Suprapubic skin (tissue), 4 donors: ENCODE measurements at places on chromosomes 12 and 14.
A peak's percentile ranks its signal among the peaks of the same experiment; 100 is the strongest.

- no peak for DNase-seq
Observed at GRCh38 chr12:15716581-15716980, 72.6 kb downstream of the EPS8 start.

DNA sequence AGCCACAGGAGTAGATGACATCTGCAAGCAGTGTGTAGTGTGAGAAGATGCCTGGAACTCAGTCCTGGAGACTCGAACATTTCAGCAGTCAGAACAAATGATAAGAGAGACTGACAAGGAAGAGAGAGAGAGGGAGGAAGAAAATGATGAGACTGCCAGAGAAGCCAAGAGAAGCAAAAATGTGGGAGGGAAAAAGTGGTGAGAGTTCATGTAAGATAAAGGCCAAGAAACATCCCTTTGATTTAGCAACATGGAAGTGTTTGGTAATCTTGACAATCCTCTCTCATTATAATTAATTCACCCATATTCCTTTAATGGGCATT, 42.6 kb downstream of the LIMA1 start:
- no peak for DNase-seq

DNA sequence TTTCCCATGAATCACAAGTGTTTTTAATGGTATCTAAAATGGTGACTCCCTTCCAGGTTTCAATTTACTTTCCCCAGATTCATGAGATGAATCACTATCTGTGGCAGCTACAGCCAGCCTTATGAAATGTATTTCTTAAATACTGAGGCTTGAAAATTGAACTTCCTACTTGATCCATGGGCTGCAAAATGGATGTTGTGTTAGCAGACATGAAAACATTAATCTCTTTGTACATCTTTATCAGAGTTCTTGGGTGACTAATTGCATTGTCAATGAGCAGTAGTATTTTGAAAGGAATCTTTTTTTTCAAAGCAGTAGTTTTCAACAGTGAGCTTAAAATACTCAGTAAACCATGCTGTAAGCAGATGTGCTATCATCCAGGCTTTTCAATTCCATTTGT, 250.8 kb downstream of the SLC6A15 start:
- no peak for DNase-seq

DNA sequence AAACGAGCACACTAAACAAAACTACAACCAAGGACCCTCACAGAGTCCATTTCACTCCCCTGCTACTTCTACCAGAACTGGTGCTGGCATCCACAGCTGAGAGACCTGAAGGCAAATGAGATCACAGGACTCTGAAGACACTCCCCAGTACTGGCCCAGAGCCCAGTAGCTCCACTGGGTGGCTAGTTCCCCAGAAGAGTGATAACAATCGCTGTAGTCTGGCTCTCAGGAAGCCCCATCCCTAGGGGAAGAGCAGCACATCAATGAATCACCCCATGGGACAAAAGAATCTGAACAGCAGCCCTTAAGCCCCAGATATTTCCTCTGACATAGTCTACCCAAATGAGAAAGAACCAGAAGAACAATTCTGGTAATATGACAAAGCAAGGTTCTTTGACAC, 190.7 kb upstream of the BMP4 start:
- no peak for DNase-seq

DNA sequence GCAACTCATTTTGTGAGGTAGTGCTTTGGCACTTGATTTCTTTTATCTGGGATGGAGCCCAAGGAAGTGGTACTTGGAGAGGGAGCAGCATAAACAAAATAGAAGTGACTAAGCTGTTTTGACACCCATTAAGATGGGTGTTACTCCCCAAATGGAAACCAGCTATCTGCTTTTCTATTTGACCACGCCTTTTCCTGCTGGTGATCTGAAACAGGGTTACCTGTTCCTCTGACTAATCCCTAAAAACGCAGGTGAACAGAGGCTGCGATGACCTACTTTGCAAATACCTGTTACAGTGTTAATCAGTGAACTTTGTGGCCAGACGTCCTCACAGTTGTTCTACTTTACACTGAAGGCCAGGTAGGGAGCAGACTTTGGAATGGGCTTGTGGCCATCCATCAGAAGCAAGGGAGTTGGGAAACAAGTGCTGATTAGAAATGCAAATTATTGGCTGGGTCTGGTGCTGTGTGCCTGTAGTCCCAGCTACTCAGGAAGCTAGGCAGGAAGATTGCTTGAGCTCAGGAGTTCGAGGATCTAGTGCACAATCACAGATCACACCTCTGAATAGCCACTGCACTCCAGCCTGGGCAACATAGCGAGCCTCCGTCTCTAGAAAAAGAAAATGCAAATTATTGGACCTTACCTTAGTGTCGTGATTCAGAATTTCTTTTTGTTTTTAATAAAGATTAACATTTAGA, 58.3 kb upstream of the HECTD1 start:
- DNase-seq, result no peak

DNA sequence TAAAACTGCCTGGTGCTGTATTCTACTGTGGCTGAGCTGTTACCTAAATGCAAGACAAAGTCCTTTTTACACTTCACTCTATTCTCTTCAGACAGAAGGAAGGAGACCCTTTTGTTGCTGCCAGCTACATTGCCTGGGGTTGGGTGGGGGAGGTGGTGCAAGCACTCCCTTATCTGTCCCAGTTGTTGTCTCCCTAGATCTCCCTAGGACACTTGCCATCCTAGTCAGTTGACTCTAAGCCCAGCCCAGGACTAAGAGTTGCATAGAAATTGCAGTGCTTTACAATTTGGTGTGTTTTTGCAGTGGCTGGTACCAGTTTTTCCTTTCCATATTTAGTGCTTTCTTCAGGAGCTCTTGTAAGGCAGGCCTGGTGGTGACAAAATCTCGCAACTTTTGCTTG, 35.1 kb downstream of the SCYL2 start:
- no peak for DNase-seq

- peak; percentile 78 for DNase-seq
Observed at GRCh38 chr12:29148911-29149690, at the start of gene FAR2. FAR2 (plus strand) TSS chr12:29149278; CDS start chr12:29270450, 121,172 bp downstream.

DNA sequence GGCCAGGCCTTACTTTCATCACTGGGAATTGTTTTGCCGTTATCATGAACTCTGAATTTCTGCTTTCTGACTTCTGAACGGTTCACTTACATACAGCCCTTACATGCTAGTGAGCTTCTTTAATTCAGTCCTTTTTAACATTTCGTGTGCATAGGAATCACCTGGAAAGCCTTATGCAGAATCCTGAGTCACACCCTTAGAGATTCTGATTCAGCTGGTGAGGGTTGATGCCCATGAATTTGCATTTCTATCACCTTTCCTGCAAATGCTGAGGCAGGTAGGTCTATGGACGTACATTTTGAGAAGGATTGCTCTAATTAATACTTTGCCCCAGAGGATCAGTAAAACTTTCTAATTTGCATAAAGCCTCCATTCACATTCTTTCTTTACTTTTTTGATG, 44.0 kb downstream of the PPHLN1 start:
- DNase-seq, result no peak

GRCh38 chr14:23605931-23606585, 27.5 kb upstream of the JPH4 start:
- DNase-seq, result no peak

DNA sequence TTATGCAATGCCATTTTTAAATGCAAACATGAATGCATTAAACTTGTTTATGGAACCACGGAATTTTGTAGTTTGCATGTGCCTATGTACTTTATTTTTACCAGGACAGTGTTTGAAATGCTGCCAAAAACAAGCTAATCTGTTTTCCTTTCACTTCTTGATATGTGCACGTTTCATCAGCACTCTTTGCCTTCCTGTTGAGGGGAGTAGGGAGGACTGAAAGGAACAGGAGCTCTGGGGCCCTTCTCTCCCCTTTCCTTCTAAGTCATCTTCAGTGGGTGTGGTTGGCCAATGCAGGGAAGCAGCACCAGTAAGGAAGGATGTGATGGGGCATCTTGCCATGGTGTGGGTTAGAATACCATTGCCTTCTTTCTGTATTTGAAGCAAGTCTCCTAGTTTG, 12.1 kb upstream of the PPP4R4 start:
- DNase-seq, result no peak

DNA sequence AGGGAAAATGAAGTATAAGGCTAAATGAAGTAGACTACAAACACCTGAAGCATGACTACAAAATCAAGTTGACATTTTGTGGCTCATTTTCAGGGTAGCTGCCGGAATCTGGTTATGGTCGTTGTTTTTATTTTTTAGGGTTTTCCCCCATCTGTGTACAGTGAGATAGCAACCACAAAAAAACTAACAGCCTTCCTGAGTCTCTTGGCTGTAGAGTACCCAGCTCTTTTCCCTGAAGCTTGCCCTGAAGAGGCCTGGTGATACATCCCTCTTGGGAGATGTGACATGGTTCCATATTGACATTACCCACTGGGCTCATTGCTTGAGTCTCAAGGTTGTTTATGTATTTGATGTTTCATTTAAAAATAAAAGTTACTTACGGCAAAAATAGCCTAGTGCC, 424.0 kb downstream of the ZFP36L1 start:
- no peak for DNase-seq

DNA sequence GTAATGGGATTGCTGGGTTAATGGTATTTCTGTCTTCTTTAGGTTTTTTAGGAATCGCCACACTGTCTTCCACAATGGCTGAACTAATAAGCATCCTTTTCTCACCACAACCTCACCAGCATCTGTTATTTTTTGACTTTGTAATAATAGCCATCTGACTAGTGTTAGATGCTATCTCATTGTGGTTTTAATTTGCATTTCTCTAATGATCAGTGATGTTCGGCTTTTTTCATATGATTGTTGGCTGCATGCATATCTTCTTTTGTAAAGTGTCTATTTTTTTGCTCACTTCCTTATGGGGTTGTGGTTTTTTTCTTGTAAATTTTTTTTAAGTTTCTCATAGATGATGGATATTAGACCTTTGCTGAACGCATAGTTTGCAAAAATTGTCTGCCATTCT, 377.9 kb downstream of the GALC start:
- no peak for DNase-seq

DNA sequence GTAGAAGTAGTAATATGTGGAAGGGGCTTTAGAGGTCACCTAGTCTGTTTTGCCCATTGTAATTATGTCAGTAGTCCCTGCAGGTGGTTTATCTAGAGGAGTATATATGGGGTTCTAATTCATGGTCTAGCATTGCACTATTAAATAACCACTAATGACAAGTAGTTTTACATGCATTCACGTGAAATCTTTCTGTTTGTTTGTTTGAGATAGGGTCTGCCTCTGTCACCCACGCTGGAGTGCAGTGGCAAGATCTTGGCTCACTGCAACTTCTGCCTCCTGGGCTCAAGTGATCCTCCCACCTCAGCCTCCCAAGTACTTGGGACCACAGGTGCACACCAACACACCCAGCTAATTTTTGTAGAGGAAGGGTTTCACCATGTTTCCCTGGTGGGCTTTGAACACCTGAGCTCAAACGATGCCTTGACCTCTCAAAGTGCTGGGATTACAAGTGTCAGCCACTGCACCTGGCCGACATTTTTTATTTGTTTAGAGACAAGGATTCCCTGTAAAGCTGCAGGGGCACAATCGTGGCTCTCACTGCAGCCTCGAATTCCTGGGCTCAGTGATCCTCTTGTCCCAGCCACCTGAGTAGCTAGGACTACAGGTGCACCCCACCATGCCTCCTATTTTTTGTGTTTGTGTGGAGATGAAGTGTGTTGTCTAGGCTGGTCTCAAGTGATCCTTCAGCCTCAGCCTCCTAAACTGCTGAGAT, 12.0 kb upstream of the PSEN1 start:
- no peak for DNase-seq

GRCh38 chr14:35123388-35123703, 994 bp downstream of the PRORP start:
- DNase-seq, result no peak

DNA sequence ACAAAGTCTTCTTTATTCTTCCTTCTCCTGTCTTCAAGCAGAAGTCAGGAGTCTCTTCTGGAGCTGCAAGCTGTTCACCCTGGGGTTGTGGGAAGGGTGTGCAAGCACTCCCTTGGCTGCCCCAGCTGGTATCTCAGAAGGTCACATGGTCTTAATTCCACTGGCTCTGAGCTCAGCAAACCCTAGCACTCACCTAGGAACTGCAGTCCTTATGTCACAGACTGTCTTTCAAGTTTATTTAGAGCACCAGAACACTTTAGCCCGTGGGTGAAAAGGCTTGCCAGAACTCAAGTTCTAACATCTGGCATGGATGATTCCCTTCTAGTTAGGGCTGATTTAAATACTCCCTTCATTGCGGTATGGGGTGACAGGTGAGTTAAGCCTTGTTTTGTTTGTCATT, 379.0 kb downstream of the CCER1 start:
- DNase-seq, result no peak

GRCh38 chr12:100279159-100279558, 12.2 kb downstream of the SCYL2 start:
- DNase-seq, result no peak

DNA sequence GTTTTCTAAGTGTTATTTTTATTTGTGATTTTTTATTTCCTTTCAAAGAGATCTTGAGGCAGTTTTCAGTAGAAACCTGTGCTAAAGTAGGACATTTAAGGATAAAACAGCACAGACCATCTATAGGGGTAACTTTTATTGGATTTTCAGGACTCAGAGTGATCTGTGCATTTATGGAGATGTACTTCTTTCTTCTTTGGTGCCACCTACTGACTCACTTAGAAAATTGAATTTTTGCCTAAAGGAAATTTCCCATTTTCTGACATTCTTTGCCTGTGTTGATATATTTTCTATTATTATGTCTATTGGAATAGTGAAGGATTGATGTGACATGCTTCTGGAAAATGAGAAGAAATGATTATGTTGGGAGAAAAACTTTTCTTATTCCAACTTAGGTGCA, 113.0 kb downstream of the UNC79 start:
- no peak for DNase-seq

DNA sequence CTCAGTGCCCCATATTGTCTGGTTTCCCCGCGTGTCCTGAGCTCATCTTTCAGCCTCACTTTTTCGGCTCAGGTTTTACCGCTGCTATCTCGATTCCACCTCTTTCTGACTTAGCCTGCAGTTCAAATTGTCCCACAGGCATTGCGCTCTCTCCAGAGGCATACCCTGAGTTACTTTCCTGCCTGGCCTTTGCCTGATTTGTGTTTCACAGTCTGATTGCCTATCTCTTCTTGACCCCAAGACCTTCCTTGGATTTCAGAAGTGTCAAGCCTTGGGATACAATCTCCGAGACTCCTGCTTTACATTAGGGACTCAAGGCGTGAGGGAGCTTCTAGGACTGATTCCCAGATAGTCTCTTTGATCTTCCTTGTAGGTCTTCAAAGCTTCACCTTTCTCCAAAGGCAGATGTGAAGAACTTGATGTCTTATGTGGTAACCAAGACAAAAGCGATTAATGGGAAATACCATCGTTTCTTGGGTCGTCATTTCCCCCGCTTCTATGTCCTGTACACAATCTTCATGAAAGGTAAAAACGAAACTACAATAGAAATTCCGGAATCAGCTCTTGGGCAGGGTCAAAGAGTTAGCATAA, 629 bp downstream of the LETMD1 start:
- DNase-seq, result no peak
